ENCODE measurements at places on chromosomes 2 and 18.

GRCh38 chr2:203925512-203926158, 10.9 kb upstream of the ICOS start:
- DNase-seq: no peak

GRCh38 chr2:190486037-190486623, 48.4 kb downstream of the NEMP2 start:
- no peak for DNase-seq

DNA sequence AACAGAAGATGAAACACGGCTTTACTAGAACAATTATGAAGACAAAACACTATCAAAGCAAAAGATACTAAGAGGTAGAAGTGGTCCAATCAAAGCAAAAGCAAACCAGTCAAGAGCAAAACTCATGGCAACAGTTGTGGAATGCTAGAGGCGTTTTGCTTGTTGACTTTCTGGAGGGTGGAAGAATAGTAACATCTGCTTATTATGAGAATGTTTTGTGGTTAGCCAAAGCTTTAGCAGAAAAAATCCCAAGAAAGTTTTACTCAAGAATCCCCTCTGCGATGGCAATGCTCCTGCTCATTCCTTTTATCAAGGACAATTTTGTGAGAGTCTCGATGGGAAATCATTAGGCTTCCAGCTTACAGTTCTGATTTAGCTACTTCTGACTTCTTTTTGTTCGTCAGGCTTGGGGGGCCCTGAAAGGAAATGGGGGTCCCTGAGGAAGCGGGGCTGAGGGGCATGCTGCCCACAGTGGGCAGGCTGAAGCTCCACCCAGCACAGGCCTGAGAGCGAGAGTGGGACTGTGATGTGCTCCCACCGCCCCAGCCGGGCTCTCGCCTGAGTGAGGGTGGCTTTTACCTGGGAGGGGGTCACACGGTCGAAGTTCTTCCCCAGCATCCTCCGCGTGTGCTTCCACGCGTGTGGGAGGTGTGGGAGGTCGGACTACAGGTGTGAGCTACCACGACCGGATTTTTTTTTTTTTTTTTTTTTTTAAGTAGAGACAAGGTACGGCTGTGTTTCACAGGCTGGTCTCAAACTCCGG, 49.0 kb upstream of the MC4R start:
- DNase-seq: no peak

DNA sequence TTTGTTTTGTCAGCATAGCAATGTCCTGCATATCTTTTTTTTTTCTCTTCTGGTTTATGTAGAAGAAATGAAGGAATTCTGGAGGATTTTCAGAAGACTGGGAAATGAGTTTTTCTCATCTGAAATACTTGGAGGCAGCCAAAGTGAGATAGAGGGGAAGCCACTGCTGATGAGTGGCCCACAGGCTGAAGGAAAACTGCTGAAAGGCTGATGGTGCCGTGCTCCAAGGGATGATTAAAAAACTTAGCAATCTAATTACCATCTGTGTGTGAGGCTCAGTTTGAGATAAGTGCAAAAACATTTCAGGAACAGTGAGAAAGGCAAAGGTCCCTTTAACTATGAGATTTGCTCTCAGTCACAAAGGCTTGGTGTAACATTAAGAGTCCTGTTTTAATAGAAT, 98.5 kb downstream of the EVA1A start:
- no peak for DNase-seq

DNA sequence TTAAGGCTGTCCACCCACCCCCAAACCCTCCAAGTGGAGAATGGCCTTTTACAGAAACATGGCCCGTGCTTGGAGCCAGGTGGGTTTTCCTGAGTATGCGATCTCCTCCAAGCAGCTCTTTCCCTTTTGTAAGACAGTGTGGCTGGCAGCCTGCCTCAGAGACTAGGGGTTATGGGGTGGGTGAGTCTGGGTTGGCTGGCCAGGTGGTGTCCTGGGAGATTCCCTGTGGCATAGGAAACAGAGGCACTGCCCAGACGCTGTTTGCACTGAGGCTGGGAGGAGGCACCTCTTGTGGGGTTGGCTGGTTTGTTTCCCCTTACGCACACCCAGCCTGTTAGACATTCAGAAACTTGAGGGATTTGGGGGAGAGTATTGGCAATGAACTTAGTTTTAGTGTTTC, 82.3 kb upstream of the MCFD2 start:
- no peak for DNase-seq

- DNase-seq: no peak
Observed at GRCh38 chr2:144054911-144055310, 465.0 kb downstream of the ZEB2 start.

GRCh38 chr2:206863196-206863595, 76.1 kb upstream of the CPO start:
- DNase-seq: no peak

DNA sequence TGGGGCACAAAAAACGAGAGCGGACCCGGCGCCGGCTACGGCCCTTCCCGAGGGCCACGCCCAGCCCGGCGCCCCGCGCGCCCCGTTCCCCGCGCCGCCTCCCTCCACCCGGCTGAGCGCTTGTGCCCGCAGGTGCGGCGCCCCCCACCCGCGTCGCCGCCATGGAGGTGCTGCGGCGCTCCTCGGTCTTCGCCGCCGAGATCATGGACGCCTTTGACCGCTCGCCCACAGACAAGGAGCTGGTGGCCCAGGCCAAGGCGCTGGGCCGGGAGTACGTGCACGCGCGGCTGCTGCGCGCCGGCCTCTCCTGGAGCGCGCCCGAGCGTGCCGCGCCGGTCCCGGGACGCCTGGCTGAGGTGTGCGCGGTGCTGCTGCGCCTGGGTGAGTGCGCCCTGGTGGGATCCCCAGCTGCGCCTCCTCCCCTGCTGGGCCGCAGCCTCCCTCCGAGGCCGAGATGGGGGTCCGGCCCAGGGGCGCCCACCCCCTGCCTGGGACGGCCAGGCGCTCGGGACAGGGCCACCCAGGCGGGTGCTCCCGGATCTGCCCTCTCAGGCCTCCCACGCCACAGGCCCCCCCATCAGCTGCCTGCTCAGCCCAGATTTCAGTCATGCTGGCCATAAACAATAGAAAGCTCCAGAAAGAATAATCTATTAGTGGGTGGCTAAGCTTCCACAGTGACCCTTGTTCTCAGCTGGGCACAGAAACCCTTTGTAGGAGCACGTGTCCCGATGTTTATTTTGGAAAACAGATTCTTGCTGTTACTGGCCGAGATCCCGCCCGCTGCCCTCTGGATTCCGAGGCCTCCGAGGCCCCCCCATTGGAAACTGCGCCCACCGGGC, 997 bp downstream of the BOK start:
- no peak for DNase-seq

- no peak for DNase-seq
Observed at GRCh38 chr2:100064165-100064564, 78.2 kb downstream of the AFF3 start.

GRCh38 chr18:54883816-54884604, 55.7 kb downstream of the RAB27B start:
- no peak for DNase-seq

GRCh38 chr18:28015671-28016070, 161.3 kb downstream of the CDH2 start:
- no peak for DNase-seq

- no peak for DNase-seq
Observed at GRCh38 chr2:229350117-229350805, 79.2 kb upstream of the PID1 start.
